ENCODE measurements at places on chromosomes 5 and 9.
A peak's percentile ranks its signal among the peaks of the same experiment; 100 is the strongest.

- DNase-seq = no peak
Observed at GRCh38 chr5:90551376-90551775, 7.2 kb upstream of the ADGRV1 start.

DNA sequence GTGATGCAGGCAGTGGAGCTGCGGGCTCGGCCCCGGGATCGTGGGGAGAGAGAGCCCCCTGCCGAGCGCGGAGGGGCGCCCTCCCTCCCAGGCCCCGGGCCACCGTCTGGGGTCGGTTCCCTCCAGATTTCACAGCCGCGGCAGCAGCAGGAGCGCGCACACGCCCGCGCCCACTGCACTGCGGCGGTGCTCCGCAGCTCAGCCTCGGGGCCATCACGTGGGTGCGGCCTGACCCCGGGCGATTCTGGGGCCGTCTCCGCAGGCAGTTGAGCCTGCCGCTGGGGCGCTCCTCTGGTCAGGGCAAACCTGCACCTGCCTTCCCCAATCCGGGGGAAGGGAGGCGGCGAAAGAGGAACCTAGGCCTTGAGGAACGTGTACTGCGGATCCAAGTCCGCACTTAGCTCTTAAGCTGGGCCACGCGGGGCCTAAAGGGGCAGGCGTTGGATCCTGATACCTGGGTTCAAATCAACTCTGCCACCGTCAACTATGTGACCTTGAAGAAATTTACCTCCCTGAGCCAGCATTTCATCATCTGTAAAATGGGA, 9.4 kb upstream of the DELE1 start:
- peak; percentile 74 for DNase-seq

DNA sequence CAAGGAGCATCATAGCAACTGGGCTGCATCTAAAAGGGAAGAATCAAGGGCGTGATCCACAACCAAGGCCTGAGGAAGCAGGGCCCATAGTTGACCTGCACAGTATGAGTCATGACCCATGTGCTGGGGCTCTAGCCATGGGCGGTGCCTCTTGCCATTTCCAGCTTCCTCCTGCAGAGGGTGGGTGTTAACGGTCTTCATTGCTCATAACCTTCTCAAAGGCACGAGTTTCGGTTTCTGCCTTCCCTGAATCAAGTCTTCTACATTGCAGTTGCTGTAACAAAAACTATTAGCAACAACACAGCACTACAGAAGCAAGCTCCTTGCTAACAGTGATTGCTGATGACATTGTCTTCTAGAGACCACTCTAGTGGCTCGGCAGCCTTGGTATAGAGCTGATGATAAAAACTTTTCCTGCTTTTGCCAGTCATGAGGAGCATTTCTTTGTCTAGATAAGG, 66.9 kb downstream of the CTSL start:
- DNase-seq = no peak

DNA sequence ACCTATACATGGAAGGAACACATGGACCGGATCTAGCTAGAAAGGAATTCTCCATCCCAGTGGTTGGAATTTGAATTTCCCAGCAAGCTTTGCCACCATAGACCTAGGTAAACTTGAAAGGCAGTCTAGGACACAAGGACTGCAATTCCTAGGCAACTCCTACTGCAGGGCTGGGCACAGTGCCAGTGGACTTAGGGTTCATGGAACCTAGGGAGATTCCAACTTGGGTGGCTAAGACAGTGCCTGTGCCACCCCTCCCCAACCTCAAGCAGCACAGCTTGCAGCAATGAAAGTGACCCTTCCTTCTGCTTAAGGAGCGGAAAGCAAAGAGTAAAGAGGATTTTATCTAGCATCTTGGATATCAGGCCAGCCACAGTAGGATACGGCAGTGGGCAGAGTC, 663.3 kb downstream of the ELAVL2 start:
- DNase-seq = no peak

GRCh38 chr9:38761339-38761738, 41.4 kb upstream of the FAM240B start:
- no peak for DNase-seq

GRCh38 chr9:99479929-99480328, 257.8 kb downstream of the SEC61B start:
- DNase-seq = no peak
